AG08395 (cell line): ENCODE measurements at places on chromosomes 3 and 15.

GRCh38 chr15:68183616-68184315 is 21.4 kb downstream of the CALML4 start:
- no peak for DNase-seq

- no peak for DNase-seq
Observed at GRCh38 chr3:65354880-65355279, 667.1 kb upstream of the ADAMTS9 start.

GRCh38 chr3:72413228-72413627 is 435.0 kb downstream of the SHQ1 start:
- DNase-seq = no peak

- DNase-seq = no peak
Observed at GRCh38 chr3:127296959-127297358, 9.1 kb upstream of the PRR20G start.

- DNase-seq = no peak
Observed at GRCh38 chr15:96037584-96037983, 292.9 kb upstream of the NR2F2 start.

- peak; percentile 67 for DNase-seq
Observed at GRCh38 chr15:88255484-88256278, 858 bp downstream of the NTRK3 start.

DNA sequence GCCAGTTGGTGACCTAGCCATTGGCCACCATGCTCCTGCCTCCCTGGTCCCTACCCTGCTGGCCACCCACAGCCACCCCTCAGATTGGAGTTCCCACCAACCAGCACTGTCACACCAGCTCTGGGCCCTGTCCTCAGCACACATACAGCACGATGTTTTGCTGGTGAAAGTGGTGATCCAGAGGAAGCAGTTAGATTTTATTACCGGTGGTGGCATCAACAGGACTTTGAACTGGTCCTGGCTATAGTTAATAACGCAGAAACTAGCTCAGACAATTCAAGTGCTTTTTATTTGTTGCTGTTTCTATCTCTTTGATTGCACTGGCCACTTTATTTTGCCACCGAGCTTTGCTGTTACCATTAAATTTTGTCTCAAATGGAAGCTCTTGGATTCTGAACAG is 16.4 kb upstream of the KLHL24 start:
- DNase-seq = no peak

- peak; percentile 26 for DNase-seq
Observed at GRCh38 chr3:59422312-59422711, 372.5 kb upstream of the CFAP20DC start.

GRCh38 chr15:73325191-73325861 is 43.4 kb downstream of the HCN4 start:
- DNase-seq = no peak

GRCh38 chr3:133917144-133917543 is 21.5 kb upstream of the RAB6B start:
- no peak for DNase-seq

GRCh38 chr3:185056908-185057307 is 96.0 kb downstream of the C3orf70 start:
- DNase-seq = no peak

GRCh38 chr15:52783929-52784798 is 6.0 kb downstream of the ONECUT1 start:
- DNase-seq = no peak

GRCh38 chr3:123303976-123304560 is 102.3 kb downstream of the SEC22A start:
- DNase-seq = no peak

DNA sequence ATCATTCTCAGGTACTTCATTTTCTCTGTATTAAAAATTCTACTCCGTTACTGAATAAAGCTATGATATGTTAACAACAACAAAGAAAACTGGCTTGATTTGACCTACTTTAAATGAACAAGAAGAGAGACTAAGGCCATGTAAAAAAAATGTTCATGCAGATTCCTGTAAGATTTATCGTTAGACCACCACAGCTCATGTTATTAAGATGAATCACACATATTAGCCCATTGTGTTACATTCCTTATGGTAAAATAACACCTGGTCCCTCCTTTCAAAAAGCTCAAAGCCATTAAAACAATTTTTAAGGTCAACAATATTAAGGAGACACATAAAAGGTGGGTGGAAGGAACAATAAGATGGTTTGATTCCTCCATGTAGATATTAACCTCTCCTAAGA is 6.3 kb downstream of the THOC7 start:
- DNase-seq = no peak

- no peak for DNase-seq
Observed at GRCh38 chr3:113055961-113056360, 65.2 kb downstream of the GTPBP8 start.

DNA sequence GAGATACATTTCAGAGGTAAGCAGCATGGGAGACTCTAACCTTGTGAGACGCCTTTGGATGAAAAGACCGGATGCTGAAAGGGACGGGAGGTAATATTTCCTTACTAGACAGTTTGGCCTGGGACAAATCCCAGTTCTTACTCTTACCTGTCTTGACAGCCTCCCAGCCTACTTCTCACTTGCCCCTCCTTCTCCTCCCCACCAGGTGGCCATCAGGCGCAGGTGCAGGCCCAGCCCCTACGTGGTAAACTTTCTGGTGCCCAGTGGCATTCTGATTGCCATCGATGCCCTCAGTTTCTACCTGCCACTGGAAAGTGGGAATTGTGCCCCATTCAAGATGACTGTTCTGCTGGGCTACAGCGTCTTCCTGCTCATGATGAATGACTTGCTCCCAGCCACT is 6.3 kb downstream of the HTR3D start:
- no peak for DNase-seq

GRCh38 chr3:39752019-39752637 is 57.3 kb upstream of the MYRIP start:
- no peak for DNase-seq

DNA sequence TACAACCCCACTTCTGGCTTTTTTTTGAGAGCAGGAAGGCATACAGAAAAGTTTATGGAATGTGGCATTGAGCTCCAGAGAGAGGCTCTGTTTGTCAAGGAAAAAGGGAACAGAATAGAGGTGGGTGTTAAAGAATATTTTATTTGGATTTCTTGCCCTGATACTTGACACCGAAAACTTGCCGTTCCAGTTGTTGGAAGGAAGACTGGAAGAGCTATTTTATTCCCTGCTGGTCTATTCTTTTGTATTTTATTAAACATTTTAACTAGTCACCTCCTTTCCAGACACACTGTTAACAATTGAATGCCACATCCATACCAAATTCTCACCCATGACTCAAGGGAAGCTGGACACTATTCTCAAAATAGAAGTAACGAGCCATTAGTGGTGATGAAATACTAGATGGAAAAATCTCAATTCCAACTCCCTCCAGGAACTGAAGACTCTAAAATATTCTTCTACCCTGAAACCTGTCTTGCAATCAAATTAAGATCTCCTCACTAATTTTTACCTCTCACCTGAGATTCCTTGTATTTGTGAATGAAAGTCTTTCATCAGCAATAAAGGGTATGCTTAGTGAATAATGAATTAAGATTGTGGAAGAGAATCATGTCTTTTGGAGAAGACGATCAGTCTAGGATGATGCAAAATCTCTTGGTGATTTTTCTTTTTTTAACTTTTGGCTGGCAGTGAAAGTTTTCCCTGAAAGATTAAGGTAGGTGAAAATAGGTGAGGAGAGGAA is 28.5 kb downstream of the GREM1 start:
- DNase-seq = no peak

DNA sequence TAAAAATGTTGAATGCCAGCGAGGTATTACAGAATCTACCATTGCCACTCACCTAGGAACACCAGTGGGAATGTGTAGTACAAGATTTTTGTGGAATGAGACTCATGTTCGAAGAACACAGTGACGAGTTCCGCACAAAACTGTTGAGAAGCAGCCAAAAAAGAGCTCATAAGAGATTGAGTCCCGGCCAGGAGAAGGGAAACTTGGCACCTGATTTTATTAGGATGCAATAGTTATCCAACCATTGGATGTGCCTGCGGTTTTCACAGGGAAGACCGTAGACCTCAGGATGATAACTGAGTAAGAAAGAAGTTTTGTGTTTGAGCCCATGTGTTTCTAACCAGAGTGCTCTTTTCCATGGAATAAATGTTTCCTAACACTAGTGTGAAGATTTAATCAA is 88.9 kb downstream of the PTPRG start:
- peak; percentile 74 for DNase-seq

GRCh38 chr3:126917232-126917804 is 65.6 kb upstream of the PLXNA1 start:
- DNase-seq = no peak

- DNase-seq = peak; percentile 90
Observed at GRCh38 chr15:98983334-98983733, 24.3 kb downstream of the PGPEP1L start.

DNA sequence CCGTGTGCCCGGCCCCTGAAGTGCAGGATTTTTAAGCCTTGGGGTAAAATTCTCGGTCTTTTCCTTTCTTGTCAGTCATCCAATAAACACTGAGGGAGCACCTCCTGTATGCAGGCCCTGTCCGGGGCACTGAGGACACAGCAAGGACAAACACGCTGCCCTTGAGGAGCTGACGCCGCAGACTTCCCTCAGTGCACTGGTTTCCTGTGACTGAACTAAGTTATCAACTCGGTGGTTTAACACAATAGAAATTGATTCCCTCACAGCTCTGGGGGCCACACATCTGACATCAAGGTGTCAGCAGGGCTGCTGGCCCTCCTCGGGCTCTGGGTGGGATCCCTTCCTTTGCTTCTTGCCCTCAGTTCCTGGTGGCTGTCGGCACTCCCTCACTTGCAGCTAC is 65.1 kb downstream of the ZNF445 start:
- DNase-seq = no peak

- DNase-seq = no peak
Observed at GRCh38 chr3:713947-714620, 378.7 kb upstream of the CNTN6 start.

- DNase-seq = no peak
Observed at GRCh38 chr3:168544097-168544957, 448.6 kb upstream of the GOLIM4 start.

- peak; percentile 72 for DNase-seq
Observed at GRCh38 chr3:133930341-133930933, 34.8 kb upstream of the RAB6B start.

DNA sequence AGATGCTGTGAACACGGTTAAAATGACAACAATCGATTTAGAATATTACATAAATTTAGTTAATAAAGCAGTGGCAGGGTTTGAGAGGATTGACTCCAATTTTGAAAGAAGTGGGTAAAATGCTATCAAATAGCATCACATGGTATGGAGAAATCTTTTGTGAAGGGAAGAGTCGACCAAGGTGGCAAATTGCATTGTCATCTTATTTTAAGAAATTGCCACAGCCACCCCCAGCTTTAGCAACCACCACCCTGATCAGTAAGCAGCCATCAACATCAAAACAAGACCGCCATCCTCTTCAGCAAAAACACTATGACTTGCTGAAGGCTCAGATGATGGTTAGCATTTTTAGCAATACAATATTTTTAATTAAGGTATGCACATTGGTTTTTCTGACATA is 5.7 kb upstream of the CCR5 start:
- no peak for DNase-seq
